GM23248 (cell line): ENCODE measurements at places on chromosomes 2 and 18. TPM values are rescaled to one million over a fixed set of nuclear protein-coding genes. Genes with fewer than 3 reads are reported as not detected.

- DNase-seq = no peak
Measured at GRCh38 chr2:10473121-10473756, 25.1 kb upstream of the ODC1 start.

The GKN2 gene
- total RNA-seq = not detected in 2 replicates

- peak; percentile 49 for DNase-seq
Measured at GRCh38 chr18:59846814-59847490, 52.8 kb upstream of the PMAIP1 start.

GRCh38 chr2:138421315-138421970 is 80.1 kb upstream of the SPOPL start:
- DNase-seq = peak; percentile 53

- peak; percentile 75 for DNase-seq
Measured at GRCh38 chr2:230472621-230473018, 56.6 kb downstream of the SP100 start.

The BABAM2 gene
- 22.8 and 35.2 TPM in 2 replicates for total RNA-seq

The IL18RAP gene
- total RNA-seq = not detected in 2 replicates

- no peak for DNase-seq
Measured at GRCh38 chr2:120460511-120460910, 114.6 kb downstream of the INHBB start.

- peak; percentile 69 for DNase-seq
Measured at GRCh38 chr2:42962508-42962953, 170.1 kb upstream of the HAAO start.

DNA sequence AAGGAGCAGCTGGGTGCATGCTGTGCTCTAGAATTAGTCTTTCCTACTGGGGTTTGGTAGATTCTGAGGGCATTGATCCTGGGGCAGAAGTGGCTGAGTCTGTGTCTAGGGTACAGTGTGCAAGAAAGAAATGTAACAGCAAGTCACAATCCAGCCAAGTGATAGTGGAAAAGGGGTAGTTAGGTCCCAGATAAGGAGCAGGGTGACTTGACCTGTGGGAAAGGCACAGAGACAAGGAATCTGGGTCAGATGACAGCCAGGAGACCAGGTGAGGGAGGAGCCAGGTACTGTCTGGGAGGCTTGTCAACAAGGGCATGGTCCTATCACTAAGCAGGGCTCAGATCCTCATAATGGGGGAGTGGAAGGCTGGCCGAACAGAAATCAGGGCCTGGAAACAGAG is 8.1 kb downstream of the IL37 start:
- DNase-seq = no peak

DNA sequence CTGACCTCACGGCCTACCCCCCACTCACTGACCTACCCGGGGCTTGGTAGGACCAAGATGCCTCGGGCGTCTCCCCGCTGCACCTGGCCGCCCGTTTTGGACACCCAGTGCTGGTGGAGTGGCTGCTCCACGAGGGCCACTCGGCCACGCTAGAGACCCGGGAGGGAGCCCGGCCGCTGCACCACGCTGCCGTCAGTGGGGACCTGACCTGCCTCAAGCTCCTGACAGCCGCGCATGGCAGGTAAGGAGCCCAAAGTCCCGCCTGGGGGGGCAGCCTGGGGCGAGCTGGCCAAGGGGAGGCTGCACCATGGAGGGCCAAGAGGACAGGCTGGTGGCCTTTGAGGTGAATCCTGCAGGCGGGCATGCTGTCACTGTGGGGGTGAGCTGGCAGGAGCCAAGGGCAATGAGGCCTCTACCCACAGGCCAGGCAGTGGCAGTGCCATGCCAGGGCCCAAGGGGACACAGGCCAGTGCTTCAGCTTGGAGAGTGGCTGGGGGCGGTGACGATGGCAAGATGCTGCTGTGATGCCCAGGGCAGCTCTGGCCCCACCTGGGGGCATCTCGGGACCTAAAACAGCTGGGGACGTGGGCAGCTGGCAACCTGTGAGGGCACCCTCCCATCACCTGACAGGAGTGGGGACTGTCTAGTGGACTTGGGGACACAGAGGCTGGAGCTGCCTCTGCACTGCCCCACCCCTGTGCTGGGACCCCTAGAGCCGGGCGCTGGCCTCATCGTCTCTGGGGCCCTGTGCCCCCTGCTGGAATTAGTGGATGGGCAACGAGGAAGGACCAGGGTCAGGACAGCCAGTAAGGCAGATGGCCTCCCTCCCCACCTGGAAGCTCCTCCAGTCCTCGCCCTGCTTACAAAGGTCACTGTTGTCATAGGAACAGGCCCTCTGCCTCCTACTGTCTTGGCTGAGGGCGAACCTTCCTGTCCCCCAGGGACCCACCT is 2.0 kb downstream of the ESPNL start:
- DNase-seq = no peak

DNA sequence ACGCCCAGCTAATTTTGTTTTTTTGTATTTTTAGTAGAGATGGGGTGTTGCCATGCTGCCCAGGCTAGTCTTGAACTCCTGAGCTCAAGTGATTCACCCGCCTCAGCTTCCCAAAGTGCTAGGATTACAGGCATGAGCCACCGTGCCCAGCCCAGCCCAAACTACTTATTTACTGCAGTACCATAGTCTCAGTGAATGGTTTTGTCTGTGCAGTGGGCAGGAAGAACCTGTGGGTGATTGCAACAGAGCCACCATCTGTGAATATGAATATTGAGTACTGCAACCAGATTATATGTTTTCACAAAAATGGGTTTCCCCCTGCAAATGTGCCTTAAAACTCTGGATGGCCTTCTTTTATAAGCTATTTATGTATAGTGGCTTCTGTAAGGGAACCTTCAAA is 9.1 kb downstream of the MPPE1 start:
- DNase-seq = no peak

The RNASEH1 gene
- total RNA-seq = 34.0 and 37.4 TPM in 2 replicates

The ATIC gene
- total RNA-seq = 9.4 and 14.4 TPM in 2 replicates

The ADAM17 gene
- total RNA-seq = 25.4 and 31.8 TPM in 2 replicates

GRCh38 chr2:8999797-9000196 is 3.7 kb downstream of the MBOAT2 start:
- DNase-seq = no peak

DNA sequence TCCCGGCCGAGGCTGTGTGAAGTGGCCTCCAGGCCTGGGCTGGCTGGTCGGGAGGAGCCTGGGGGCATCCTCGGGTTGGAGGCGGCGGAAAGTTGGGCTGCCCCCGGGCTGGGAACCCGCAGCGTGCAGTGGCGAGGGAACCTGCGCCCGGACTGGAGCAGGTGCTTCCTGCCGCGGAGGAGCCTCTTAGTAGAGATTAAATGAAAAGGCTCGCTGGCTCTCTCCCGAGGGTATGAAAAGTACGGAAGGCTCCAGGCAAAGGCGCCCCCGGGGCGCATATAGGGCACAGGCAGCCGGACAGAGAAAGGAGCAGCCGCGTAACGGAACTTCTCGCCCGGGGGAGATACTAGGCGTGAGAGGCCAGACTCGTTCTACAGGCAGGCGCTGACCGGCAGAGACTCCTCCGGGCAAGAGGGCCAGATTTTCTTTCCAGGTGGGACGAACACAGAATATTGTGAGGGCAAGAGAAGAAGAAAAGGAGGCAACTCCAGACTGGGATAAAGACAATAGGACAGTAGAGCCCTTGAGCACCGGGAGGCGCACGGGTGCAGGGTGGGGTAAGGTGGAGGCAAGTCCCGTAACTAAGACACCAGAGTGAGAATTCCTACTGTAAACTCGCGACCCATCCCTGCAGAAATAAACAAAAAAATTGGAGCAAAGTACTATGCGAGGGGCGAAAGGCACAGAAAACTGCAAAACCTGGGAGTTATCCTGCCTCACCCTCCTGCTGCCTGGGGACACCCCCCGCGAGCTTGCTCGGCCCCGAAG is 816 bp downstream of the CDH2 start:
- DNase-seq = peak; percentile 66

- DNase-seq = peak; percentile 30
Measured at GRCh38 chr2:45439788-45440773, 171.0 kb downstream of the SRBD1 start.

GRCh38 chr2:126639276-126639675 is 16.7 kb upstream of the GYPC start:
- DNase-seq = no peak

DNA sequence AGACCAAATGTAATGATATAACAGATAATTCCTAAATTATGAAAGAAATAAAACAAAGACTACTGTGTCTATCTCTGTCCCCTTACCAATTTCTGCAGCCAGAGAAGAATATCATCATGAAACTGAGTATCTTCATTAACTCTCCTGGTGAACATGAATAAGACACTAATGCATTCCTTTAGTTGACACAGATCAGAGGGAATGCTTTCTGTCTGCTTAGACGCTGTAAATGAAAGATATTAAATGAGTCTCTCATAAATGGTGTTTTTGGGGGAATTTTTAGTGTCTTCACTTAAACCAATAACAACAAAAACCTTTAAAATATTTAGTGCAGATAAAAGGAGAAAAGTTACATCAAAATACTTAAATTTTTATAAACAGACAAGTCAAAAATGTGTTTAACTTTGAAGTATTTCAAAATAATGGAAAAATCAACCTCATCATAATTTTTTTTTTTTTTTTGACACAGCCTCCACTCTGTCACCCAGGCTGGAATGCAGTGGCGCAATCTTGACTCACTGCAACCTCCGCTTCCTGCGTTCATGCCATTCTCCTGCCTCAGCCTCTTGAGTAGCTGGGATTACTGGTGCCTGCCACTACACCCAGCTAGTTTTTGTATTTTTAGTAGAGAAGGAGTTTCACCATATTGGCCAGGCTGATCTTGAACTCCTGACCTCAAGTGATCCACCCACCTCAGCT is 16.0 kb downstream of the EPG5 start:
- DNase-seq = peak; percentile 85

The FABP1 gene
- not detected in 2 replicates for total RNA-seq

DNA sequence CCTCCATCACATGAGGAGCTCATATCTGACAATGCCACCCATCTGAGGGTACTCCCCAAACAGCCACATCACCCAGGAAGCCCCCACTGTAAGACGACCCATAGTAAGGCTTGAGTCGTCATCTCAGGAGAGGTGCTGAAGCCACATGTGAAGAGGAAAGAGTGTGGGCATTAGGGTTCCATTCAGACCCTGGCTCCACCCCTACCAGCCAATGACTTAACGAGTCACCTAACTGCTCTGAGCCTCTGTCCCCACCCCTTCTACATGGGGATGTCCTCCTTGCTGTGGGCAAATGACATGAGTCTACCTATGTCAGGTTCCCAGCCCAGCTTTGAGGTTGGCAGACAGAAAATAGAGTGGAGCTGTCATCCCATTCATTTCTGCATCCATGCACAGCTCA is 46.3 kb downstream of the C1QL2 start:
- no peak for DNase-seq

DNA sequence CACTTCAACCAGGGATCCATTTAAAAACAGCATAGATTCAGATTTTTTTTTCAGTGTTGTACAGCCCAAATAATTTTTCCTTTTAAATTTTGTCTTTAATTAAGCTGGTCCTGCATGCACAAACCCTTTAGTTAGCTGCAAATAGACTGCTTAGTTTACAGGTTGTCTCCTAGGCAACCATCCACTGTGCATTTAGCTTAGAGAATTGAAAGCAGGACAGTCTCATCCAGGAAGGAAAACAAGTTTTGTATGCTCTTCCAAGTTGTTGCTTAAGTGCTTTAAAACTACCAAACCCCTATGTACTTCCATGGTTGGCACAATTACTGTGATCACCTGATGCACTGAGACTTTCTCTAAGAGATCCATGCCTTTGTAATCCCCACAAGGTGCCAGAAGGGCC is at the start of gene MAP3K19:
MAP3K19 (minus strand) TSS at position 148 of the 400 bp plus-strand sequence. CDS start 22,800 bp downstream, outside the sequence.
- no peak for DNase-seq

GRCh38 chr18:64803471-64803870 is 654.6 kb upstream of the LINC00305 start:
- no peak for DNase-seq

- DNase-seq = peak; percentile 31
Measured at GRCh38 chr2:146079216-146079615, 1559.3 kb upstream of the ZEB2 start.

The PLA2R1 gene
- 14.9 and 16.0 TPM in 2 replicates for total RNA-seq

The BIN1 gene
- 33.0 and 33.1 TPM in 2 replicates for total RNA-seq

The ZNF24 gene
- 23.1 and 23.6 TPM in 2 replicates for total RNA-seq

The ZNF521 gene
- total RNA-seq = 12.1 and 17.9 TPM in 2 replicates

The TMEM163 gene
- total RNA-seq = not detected in 2 replicates

DNA sequence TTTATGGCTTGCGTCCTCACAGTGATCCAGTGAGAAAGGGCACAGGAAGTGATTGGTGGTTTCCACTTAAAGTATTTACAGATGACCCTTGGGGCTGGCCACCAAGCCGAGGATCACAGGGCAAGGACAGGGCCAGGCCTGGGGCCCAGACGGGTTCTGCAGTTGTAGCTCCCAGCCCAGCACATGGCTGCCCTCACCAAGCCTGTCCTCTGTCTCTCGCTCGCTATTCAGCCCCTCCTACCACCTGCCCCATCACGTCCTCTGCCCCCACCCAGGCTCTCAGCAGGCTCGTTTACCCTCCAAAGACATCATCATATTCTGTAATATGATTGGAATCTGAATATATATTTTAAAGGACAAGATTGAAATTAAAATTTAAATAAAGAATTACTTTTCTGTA is 246.0 kb downstream of the KLHL29 start:
- DNase-seq = no peak

GRCh38 chr2:127646487-127647241 is 711 bp downstream of the GPR17 start:
- DNase-seq = no peak

The DYNAP gene
- total RNA-seq = not detected in 2 replicates

The SLC9A4 gene
- not detected in 2 replicates for total RNA-seq

The ZSCAN30 gene
- 21.3 and 26.4 TPM in 2 replicates for total RNA-seq

The IL36G gene
- total RNA-seq = not detected in 2 replicates

DNA sequence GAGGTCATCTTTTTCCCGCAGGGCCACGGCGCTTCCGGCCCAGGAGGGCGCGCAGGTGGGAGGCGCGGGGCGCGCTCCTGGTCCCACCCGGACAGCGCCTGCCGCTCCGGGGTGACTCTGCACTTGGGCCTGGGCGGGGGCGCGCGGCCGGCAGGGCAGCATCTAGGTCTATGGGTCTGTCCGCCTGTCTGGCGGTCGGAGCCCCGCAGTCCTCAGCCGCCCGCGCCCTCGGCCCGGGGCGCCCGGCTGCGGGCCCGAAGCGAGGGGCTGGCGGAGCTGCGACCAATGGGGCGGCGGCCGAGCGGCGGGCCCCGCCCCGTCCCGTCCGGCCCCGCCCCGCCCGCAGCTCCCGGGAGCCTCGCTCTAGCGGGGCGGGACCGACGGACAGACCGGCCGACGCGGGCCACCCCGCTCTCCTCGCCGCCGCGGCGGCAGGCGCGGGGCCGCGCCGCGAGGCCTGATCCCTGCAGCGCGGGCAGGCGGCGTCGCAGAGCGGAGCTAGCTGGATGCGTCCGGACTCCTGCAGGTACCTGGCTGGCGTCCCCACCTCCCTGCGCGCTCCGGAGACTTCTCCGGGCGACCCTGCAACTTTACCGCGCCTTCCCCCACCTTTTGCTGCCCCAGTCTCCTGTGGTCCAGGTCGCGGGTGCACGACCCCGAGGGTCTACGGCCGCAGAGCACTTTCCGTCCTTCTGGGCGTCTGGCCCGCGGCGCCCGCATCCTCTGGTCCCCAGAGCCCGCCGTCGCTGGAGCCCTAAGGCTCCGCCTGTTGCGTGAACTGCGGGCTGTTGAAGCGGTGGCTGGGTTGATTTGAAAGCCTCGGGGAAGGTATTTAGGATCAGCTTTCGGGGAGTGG is at the start of gene KCNS3:
KCNS3 (plus strand) TSS at position 387 of the 856 bp plus-strand sequence. CDS start 52,342 bp downstream, outside the sequence.
- DNase-seq = peak; percentile 78

The ALPG gene
- not detected in 2 replicates for total RNA-seq
